ENCODE measurements at places on chromosomes 12 and 14.

DNA sequence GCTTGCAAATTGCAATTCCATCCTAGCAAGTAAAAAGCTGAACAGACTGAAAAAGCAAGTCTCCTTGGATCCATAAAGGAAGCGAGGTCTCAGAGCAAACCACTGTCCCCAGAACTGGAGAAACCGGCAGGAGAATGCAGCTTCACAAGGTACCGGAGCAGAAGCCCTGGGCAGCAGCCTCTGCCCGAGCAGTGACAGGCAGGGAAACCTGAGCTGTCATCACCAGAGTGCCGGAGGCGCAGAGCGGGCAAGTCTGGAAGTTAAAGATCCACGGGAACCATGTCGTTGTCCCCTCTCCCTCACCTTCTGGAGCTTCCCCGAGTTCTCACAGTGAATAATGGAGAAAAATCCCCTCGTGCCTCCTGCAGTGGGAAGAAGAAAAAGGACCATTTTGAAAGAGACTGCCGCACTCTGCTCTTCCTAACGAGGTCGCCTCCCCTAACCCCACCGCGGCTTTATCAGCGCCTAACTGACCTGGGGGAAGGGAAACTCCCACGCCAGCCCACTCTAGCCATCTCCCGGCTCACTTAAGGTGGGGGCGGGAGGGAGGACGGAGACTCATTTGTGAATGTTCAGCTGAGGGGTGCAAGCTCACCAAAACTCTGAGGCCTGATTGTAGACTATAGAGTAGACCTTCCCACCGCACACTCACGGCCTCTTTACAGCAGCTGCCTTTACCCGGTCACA lies 27.8 kb downstream of the FBXL14 start:
- no peak for DNase-seq

GRCh38 chr14:92940543-92940942 lies 17.6 kb downstream of the CHGA start:
- no peak for DNase-seq

DNA sequence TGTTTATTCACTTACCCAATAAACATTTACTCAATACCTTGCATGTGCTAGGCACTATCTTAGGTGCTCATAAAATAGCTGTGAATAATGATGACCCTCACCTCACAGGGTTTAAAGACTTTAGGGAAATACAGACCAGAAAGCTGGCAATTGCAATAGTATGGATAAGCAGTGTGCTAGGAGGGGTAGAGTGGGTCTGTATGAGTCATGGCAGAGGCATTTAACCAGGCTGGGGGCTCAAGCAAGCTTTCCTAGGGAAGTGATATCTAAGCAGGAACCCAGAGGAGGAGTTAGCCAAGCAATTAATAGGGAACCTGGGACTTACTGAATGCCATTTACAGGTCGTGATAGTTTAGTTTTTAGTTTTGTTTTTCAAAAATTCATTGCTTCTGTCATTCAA lies 123.9 kb upstream of the CCDC198 start:
- DNase-seq = no peak

- DNase-seq = no peak
Observed at GRCh38 chr12:122085591-122085990, 7.0 kb downstream of the MLXIP start.

GRCh38 chr12:24404086-24404815 lies 454.8 kb upstream of the SOX5 start:
- DNase-seq = no peak

DNA sequence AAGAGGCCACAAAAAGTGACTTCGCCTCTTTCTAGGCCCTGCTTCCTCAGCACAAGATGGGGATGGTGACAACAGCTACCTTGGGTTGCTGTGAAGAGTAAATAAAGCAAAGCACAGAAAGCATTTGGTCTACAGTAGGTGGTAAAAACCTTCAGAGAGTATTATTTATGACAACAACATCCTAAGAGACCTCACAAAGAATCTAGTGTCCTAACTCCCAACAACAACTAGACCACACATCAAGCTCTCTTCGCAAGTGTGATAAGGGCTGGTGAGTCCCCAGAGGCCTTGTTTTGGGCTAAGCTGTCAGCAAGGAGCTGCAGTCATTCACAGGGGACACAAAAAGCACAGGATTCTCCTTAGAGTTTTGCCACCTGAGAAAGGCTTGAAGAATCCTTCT lies 84.9 kb downstream of the EFCAB11 start:
- DNase-seq = no peak

DNA sequence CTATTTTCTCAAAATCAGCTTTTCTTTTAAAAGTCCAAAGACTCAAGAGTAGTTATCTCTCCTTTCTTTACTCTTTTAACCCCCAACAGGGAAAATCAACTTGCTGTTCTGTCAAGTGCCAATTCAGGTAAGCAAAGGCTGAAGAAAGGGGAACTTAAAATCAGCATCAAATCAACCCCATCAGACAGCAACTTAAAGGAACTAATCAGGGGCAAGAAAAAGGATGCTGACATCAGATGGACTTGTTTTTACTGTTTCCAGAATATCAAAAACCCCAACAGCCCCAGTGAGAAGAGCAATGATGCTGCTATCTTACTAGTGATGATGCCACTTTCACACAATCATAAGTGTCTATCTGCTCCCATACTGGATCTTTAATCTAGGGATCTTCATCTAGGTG lies 3.4 kb downstream of the BAZ2A start:
- no peak for DNase-seq

- no peak for DNase-seq
Observed at GRCh38 chr14:24162093-24162492, 1.0 kb downstream of the IRF9 start.

- no peak for DNase-seq
Observed at GRCh38 chr12:1078002-1078401, 87.0 kb downstream of the ERC1 start.

GRCh38 chr12:128872303-128872702 lies 19.0 kb downstream of the GLT1D1 start:
- DNase-seq = no peak

- no peak for DNase-seq
Observed at GRCh38 chr12:31599053-31599452, 8.1 kb upstream of the DENND5B start.

DNA sequence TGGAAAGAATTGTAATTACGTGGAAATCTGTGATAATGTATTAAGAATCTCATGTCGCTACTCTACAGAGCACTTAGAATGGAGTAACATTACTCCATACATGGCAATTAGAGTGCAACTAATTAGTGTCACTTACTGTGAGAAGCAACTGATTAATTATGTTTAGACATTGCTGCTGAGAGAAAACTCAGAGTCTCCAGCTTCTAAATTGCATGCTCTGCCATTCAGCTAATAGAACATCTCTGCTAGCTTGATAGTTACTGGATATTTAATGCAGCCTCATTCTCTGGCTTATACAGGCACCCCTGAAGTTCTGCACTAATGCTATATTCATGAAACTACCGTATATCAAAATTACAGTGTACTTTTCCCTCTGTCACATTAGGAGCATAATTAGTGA lies 338.4 kb downstream of the ADAMTS20 start:
- DNase-seq = no peak

DNA sequence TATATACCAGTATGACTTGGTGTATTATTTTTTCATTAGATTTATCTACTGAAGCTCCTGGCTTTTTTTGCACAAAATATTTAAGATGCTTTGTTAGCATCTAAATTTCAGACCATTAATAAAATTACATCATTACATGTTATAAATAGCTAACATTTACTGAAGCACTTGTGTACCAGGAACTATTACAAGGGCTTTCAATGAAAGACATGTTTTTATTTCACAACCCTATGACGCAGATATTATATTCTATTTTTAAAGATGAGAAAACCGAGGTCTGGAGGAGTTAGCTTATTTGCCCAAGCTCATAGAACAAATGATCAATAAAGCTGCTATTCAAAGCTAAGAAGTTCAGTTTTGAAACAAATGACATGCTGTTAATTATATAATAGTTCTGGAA lies 420.4 kb upstream of the DCN start:
- no peak for DNase-seq

GRCh38 chr14:44420226-44420625 lies 86.9 kb downstream of the FSCB start:
- no peak for DNase-seq

GRCh38 chr14:55773312-55773711 lies 193.3 kb downstream of the KTN1 start:
- no peak for DNase-seq

DNA sequence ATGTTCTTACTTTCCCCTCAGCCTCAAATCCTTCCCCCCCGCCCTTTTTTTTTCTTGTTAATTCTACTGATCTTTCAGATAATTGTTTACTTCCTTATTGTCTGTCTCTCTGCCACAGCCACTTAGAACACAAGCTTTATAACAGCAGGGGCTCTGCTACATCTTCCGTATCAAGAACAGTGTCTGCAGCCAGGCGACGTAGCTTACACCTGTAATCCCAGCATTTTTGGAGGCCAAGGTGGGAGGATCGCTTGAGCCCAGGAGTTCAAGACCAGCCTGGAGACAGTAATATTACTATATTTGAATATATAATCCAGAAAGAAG lies 5.4 kb downstream of the SOS2 start:
- no peak for DNase-seq

- no peak for DNase-seq
Observed at GRCh38 chr12:6020930-6021329, 75.9 kb upstream of the ANO2 start.
